ENCODE measurements at places on chromosomes 7 and 10. TPM values are rescaled to one million over a fixed set of nuclear protein-coding genes. Genes with fewer than 3 reads are reported as not detected.
A peak's percentile ranks its signal among the peaks of the same experiment; 100 is the strongest.

Gene PAX4
- total RNA-seq: not detected

Gene CNPY1
- not detected for total RNA-seq

Gene EPO
- total RNA-seq: not detected

DNA sequence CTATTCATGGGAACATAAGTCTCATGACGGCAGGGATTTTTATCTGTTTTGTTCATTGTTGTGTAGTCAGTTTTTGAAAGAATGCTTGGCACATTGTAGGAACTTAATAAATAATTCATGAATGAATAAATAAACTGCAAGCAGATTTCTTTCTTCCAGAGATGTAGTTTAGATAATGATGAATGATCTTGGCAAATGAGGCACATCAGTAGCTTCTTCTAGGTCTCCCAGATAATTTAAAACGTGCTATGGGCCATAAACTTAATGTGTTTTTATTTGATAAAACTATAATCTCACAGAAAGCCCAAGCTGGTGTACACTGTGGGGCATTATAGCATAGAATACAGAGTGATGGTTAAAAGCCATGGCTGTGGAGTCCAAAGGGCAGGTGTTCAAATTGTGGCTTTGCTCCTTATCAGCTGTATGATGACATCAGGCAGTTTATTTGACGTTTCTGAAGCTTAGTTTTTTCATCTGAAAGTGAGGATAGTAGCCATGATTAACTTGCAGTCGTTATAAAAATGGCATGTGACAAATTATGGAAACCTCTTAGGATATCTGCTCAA is 3.5 kb downstream of the MGAM start:
- no peak for DNase-seq

- DNase-seq: no peak
Observed at GRCh38 chr7:57354679-57355338, 95.2 kb upstream of the ZNF716 start.

DNA sequence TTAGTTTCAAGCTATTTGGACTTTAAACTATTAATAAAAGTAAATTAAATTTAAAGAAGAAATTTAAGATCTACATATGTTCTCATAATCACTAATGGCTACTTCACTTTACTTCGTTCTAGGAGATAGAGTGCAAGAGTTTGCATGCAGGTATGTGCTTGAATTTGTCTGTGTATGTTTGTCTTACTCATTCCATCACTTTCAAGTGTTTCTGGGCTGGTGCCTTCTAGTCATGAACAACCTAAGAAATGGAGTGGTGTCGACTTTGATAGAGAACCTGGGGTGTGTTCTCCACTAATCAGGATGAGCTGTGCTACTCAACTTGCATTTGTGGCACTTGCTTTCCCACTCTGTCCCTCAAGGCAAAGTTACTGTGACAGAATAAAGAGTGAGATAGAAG is 169.9 kb downstream of the KCND2 start:
- DNase-seq: peak; percentile 12
